CD4-positive, alpha-beta T cell (primary cell): ENCODE measurements at places on chromosomes 2 and 18.

DNA sequence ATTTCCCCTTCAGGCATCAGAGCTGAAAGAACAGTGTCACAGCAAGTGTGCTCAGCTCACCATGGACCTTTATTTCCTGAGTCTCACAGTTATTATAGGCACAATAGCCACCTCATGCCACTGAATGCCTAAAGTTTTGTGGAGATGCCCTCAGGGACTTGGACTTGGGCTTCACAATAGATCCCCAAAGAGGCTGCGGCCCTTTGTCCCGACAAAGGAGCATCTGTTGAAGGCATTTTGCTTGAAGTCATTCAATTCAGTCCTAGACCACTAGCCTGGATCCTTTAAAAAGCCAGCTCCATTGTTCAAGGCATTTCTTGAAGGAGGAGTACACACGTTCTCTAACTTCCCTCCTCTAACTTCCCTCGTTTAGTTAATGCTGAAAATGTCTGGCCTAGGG, 125.4 kb downstream of the DCC start:
- DNase-seq, result no peak

- no peak for DNase-seq
Measured at GRCh38 chr2:17798338-17798737, 17.9 kb upstream of the MSGN1 start.

- DNase-seq, result peak; percentile 84
Measured at GRCh38 chr2:9752441-9753275, 90.6 kb upstream of the TAF1B start.

DNA sequence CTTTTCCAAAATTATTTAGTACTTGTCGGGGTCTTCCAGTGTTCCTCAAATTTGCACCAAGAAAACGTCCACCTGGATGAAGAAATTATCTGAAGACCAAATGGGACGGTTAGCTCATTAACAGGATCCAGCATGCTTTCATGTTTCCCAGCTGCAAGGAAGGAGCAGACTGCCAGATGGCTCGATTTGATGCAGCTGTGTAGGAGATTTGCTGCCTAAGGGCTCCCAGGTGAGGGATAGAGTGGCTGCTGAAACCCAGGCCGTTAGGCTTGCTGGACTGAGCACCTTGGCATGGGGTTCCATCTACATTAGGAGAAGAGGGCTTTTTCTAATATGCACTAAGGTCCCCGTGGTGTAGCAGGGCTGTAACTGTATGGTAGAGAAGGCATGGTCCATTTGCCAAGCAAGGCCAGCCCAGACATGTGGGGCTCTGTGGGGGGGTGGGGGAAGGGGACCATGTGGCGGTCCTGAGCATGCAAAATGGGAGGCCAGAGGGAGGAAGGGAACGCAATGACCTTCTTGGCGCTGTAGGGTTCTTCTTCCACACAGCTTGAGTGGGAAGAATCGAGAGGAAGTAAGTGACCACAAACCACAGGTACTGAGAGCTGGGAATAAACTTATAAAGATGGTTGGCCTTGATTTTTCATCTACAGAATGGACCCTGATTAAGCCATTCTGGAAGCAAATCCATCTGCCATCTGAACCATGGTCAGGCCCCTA, 144.0 kb downstream of the TMEM163 start:
- no peak for DNase-seq

GRCh38 chr2:164620457-164620856, 825 bp downstream of the GRB14 start:
- no peak for DNase-seq

DNA sequence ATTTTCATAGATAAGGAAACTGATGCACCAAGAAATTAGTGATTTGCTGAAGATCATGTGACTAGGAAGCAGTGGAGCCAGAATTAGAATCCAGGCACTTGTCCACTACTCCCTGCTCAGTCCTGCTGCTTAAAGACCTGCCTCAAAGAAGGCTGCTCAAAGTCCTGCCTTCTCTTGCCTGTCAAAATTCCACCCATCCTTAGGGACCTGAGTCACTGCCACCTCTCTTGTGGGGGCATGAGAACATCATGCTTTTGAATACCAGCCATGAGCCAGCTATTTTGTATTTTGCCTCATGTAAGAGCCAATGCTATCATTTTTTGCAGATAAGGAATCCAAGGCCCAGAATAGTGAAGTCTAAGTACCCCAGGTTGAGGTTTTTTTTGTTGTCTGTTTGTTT, 47.1 kb downstream of the DDX1 start:
- no peak for DNase-seq

GRCh38 chr2:144559681-144560080, 39.8 kb upstream of the ZEB2 start:
- DNase-seq, result no peak

GRCh38 chr2:119821266-119821665, 61.5 kb downstream of the PTPN4 start:
- no peak for DNase-seq

- no peak for DNase-seq
Measured at GRCh38 chr2:9961013-9961412, 9.5 kb downstream of the GRHL1 start.

GRCh38 chr2:14494759-14495158, 137.8 kb upstream of the LRATD1 start:
- no peak for DNase-seq

- DNase-seq, result no peak
Measured at GRCh38 chr2:235091421-235091820, 139.6 kb downstream of the SH3BP4 start.

DNA sequence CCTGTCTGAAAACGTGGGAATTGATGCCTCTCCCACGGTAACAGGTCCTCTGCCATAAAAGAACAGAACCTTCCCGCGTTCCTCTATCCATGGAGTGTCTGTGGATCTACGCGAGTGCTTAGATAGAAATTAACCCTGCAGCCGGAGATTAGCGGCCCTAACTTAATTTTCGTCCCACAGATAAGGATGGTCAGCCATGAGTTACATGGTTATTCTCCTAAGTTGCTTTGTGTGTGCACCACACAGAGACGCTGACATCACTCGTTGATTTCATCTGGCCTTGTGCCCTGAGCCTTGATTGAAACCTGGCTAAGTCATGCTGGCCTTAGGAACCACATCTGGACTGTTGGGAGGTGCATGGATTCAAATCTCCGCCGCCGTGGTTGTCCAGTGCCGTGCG, 132.1 kb downstream of the GBX2 start:
- DNase-seq, result no peak

GRCh38 chr2:217527590-217528202, 475.1 kb downstream of the TNS1 start:
- no peak for DNase-seq

- DNase-seq, result no peak
Measured at GRCh38 chr2:235267251-235267650, 226.6 kb upstream of the AGAP1 start.

DNA sequence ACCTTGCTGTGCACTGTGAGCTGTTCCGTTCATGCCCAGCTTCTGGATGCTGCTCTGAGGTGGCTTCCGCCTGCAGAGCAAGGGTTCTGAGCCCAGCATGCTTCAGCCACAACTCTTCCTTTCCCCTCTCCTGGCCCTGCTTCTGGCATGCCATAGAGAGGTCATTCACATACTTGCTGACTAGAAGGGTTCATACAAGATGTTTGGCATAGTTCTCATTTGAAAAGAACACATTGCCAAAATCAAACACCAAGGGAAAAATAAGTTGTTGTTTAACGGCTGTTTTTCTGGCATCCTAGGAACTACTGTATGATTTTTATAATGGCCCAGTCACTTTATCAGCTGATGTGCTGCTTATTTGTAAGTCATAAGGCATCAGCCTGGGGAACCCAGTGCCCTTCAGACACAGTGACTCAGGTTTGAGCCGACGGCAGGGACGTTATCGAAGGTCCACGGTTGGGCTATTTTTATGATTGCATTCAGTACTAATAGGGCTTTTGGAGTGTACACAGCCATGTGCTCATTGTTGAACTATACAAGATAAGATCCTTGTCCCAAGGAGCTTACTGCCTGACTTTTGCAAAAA, 53.9 kb upstream of the CTAGE1 start:
- no peak for DNase-seq

GRCh38 chr2:191358325-191359025, 113.3 kb downstream of the MYO1B start:
- DNase-seq, result no peak

GRCh38 chr2:217642944-217643343, 359.9 kb downstream of the TNS1 start:
- no peak for DNase-seq

DNA sequence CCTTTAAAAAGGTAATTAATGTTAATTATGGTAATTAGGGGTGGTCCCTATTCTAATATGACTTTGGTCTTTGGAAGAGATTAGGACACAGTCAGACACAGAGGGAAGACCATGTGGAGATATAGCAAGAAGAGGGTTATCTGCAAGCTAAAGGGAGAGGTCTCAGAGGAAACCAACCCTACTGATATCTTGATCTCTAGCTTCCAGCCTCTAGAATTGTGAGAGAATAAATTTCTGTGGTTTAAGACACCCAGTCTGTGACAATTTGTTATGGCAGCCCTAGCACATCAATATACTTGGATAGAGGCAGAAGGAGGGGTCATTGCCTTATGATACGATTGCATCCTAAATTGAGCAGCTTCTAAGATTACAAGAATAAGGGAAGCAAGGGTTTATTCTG, 21.3 kb upstream of the NT5C1B start:
- DNase-seq, result no peak

GRCh38 chr18:286515-287310, 18.9 kb upstream of the THOC1 start:
- DNase-seq, result no peak

DNA sequence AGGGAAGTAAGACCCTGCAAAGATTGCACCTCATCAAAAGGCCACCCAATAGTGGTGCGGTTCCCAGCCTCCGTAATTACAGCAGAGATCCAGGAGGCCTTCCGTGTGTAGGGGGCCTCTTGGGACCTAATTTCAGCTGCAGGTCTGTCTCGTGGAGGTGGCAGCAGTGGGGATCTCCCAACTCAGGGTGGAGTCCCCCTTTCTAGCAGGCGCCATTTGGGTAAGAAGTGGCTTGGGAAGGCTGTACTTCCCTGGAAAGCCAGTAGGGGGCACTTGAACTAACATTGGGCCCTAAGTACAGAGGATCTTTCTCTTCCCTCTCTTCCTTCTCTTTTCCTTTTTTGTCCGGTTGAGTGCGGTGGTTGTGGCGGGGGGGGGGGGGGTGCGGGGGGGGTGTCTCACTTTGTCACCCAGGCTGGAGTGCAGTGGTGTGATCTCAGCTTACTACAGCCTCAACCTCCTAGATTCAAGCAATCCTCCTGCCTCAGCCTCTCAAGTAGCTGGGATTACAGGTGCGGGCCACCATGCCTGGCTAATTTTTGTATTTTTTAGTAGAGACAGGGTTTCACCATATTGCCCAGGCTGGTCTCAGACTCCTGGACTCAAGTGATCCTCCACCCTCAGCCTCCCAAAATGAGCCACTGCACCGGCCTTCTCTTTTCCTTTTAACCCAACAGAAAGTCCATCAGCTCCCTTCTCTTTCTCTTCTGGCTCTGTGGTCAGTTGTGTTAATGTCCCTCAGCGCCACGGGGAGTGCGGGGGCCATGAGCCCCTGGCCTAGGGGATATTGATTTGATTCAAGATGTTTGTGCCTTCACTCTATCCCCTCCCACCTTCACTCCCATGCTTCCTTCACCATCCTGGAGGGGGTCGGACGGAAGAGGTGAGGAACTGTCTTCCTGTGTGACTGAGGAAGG, 32.0 kb downstream of the CENPO start:
- no peak for DNase-seq

- DNase-seq, result no peak
Measured at GRCh38 chr2:79906139-79906890, 393.5 kb downstream of the CTNNA2 start.

DNA sequence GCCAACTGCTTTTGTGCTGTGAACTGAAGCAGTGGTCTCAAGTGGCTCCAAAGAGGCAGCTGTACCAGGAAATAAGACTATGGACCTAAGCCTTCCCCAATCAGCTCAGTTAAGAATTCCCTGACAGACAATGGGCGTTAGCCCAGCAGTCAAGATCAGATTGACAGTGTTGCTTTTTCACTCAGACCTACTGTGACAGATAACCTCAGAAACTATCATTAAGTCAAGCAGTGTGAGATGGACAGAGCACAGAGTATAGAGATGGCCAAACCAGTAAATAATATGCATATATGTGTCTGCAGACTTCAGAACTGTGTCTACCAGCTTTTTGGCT, 215.3 kb downstream of the ZFP36L2 start:
- DNase-seq, result no peak

DNA sequence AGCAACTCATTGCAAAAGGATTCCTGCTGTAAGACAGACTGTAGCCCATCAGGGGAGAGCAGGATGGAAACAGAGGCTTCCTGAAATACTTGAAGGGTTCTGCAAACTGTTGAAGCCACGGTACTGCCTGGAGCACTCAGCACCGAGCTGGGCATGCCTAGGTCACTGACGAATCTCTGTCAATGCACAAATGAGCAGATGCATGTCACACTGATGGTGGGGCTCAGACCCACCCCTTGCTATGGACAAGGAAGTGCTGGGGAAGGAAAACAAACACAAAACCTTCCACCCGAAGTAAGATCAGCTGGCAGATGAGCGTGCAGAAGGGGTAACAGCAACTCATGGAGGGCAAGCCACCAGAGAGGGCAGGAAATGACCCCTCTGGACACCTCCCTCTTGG, 136.7 kb downstream of the BCL2 start:
- DNase-seq, result no peak

- no peak for DNase-seq
Measured at GRCh38 chr2:48993576-48993975, 160.7 kb downstream of the FSHR start.

- no peak for DNase-seq
Measured at GRCh38 chr2:30272761-30273573, 41.6 kb downstream of the LBH start.

DNA sequence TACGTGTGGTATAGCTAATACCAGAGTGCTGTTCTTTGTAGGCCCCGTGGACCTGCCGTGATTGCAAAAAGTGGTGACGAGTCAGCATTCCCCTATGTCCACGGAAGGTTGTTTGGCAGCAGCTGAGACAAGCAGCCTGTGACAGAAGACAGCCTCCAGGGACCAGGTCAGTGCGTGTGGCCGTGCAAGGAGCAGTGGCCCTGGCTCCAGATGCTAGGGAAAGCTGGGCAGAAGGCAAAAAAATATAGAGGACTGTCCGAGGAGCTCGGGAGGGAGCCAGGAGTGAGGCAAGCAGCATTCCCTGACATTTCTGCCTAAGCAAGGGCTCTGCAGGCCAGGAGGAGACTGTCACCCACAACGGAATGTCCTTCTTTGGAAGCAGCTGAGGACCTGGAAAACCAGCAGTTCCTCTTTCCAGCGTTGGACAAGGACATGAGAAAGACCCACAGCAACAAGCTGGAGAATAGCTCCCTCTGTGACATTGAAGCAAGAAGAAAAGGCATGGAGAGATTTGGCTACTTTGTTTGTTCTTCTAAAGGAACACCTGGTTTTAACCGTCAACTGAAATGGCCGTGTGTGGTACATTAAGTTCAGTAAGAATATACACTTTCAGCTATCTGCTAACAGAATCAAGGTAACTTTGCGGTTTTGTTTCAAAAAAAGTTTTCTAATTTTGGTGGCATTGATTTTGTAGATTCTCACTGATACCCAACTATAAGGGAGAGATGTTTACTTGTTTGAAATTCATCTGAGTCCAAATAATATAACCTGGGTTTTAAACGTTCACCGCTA, 58.3 kb downstream of the NPAS2 start:
- no peak for DNase-seq

- no peak for DNase-seq
Measured at GRCh38 chr2:128640845-128641360, 322.2 kb upstream of the HS6ST1 start.
